Lung (tissue), 17 donors: ENCODE measurements at places on chromosomes 13 and 19. TPM values are rescaled to one million over a fixed set of nuclear protein-coding genes. Genes with fewer than 3 reads are reported as not detected.

- H3K27me3 ChIP-seq: no peaks in the 10 kb centered on the region
- no peak overlapping the region for H3K4me3 ChIP-seq
- DNase-seq: peak; percentile 4
- no peaks in the 10 kb centered on the region for H3K36me3 ChIP-seq
Measured at GRCh38 chr13:36101157-36101556, 30.0 kb downstream of the DCLK1 start.

DNA sequence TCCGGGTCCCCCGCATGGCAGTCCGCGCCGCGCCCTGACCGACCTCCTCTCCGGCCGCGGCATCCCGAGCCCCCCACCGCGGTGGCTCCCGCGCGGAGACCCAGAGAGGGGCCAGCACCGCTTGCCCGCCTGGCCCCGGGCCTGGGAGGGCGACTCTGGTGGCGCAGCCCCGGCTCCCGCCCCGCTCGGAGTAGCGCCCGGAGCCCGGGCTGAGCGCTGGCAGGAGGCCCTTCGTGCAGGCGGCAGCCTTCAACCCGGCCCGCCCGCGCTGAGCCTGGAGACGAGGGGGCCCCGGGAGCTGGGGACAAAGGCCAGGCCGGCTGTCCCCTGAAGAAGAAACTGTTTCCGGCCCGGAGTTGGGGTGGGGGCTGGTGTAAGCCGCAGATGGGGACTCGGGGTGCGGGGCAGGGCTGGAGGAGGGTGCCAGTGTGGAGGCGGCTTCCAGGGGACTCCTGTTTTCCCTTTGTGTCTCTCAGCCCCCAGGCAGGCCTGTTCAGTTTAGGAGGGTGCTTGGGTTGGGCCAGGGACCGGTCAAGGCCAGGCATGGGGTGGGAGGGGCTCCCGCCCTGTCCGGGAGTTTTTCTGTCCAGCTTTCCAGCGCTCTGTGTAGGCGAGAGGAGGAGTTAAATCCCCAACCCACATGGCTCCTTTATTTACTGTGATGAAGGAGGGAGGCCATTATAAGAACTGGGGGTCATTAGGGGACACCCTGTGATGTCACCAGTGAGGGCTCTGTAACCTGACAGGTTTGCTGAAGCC is 935 bp downstream of the LRP3 start:
- peaks cover 7% of the 10 kb centered on the region for H3K4me1 ChIP-seq
- H3K4me3 ChIP-seq: peak overlapping the region; percentile 56
- peak; percentile 57 for DNase-seq
- no peak overlapping the region for H3K27ac ChIP-seq

GRCh38 chr19:57317503-57317902 is 2.8 kb upstream of the ZNF543 start:
- no peaks in the 10 kb centered on the region for H3K27me3 ChIP-seq
- peaks cover 11% of the 10 kb centered on the region for H3K4me1 ChIP-seq
- DNase-seq: no peak
- no peak overlapping the region for H3K4me3 ChIP-seq
- no peaks in the 10 kb centered on the region for H3K36me3 ChIP-seq

OR7D2 gene
- total RNA-seq: not detected

DNA sequence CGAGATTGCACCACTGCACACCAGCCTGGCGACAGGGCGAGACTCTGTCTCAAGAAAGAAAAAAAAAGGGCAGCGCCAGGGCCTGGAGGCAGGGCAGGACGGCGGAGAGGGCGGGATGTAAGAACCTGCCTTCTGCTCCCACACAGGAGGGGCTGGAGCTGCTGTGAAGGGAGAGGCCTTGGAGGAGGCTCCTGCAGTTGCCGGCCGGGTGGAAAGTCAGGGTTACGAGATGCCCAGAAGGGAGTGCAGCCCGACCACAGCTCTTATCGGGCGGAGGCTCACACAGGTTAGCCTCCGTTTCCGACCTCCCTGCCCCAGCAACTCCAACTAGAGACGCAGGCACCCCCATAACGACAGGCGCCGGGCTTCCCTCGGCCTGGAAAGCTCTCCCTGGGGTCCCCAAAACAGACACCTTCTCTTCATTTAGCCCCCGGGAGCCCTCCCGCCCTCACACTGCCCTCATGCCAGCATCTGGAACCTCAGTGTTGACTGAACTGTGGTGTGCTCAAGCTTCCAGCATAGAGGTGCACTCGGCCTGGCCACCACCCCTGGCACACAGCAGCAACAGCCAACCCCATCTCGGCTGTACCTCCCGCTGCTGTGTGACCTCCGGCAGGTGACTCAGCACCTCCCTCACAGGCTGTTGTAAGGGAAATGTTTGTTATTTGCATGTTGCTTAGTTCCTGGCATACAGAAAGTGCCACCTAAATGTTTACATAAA is 1.4 kb downstream of the PLPP2 start:
- H3K36me3 ChIP-seq: no peaks in the 10 kb centered on the region
- peak overlapping the region; percentile 8 for H3K4me3 ChIP-seq

MTUS2 gene
- total RNA-seq: 0.54 TPM

DNA sequence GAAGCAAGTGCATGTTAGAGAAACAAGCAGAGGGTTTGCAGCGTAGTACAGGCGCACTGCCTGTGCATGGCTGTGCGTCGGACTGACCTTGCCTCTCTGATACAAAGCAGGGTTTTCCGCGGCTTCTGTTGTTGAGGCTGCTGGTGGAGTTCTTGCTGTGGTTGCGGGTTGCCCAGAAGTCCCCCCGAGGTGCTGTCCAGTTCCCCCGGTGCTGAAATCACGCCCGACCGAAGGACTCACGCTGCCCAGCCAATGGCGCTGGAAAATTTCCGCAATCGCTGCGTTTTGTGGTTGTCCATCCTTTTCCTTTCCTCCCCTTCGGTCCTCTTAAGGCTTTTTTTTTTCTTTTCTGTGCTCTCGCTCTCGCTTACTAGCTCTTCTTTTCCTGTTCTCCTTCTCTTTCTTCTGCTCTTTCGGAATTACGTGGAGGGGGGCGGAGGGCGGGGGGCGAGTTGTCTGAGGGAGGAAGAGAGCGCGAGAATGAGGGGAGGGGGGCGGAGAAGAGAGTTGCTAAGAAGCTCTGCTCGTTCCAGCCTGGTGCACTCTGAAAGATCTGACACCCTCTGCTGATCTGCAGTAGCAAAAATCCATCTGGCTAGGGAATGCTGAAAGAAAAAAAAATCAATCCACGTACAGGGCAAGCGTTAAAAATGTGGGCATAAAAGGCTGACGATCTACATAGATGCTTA is at the start of gene SLITRK1:
SLITRK1 (minus strand) TSS at position 558 of the 689 bp plus-strand sequence. CDS start 967 bp downstream, outside the sequence.
- H3K4me3 ChIP-seq: no peak within 1 kb of the TSS
- H3K36me3 ChIP-seq: no peaks in the 10 kb centered on the region
- H3K27me3 ChIP-seq: peaks cover 65% of the 10 kb centered on the region

GRCh38 chr19:52206481-52206880 is 16.6 kb downstream of the PPP2R1A start:
- H3K4me1 ChIP-seq: no peaks in the 10 kb centered on the region
- peaks cover 36% of the 10 kb centered on the region for H3K36me3 ChIP-seq
- H3K27me3 ChIP-seq: no peaks in the 10 kb centered on the region
- H3K4me3 ChIP-seq: no peak overlapping the region

GRCh38 chr13:105410602-105411001 is 1124.9 kb downstream of the EFNB2 start:
- H3K4me3 ChIP-seq: no peak overlapping the region
- no peaks in the 10 kb centered on the region for H3K4me1 ChIP-seq
- no peak overlapping the region for H3K27ac ChIP-seq
- H3K36me3 ChIP-seq: no peaks in the 10 kb centered on the region

DNA sequence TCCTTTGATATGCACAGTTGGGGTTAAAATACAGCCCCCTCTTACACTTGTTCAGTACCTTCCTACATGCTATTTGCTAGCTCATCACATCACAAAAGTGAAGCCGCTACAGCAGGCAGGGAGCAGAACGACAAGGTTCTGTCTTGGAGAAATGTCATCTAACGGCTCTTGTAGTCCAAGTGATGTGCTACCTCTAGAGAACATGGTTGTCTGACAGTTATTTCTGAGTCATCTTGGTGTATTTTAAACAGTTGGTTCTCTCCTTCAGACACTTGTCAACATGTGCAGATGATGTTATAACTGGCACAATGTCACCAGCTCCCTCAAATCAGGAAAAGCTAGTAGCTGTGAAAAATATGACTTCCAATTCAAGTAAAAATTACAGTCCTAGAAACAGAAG is 865.0 kb downstream of the PCDH9 start:
- H3K27ac ChIP-seq: no peak overlapping the region
- H3K36me3 ChIP-seq: no peaks in the 10 kb centered on the region
- H3K4me1 ChIP-seq: no peaks in the 10 kb centered on the region
- H3K4me3 ChIP-seq: no peak overlapping the region
- no peaks in the 10 kb centered on the region for H3K27me3 ChIP-seq
- no peak for DNase-seq

- H3K4me1 ChIP-seq: peaks cover 2% of the 10 kb centered on the region
- DNase-seq: no peak
- no peak overlapping the region for H3K27ac ChIP-seq
- no peak overlapping the region for H3K4me3 ChIP-seq
Measured at GRCh38 chr13:50370303-50370950, 355.2 kb downstream of the KCNRG start.

CGB8 gene
- total RNA-seq: not detected

- no peak overlapping the region for H3K27ac ChIP-seq
- no peaks in the 10 kb centered on the region for H3K27me3 ChIP-seq
- peaks cover 7% of the 10 kb centered on the region for H3K36me3 ChIP-seq
- peak overlapping the region; percentile 77 for H3K4me3 ChIP-seq
- peak; percentile 42 for DNase-seq
- peaks cover 13% of the 10 kb centered on the region for H3K4me1 ChIP-seq
Measured at GRCh38 chr19:17420475-17420924, 653 bp downstream of the MVB12A start.

FXYD7 gene
- total RNA-seq: not detected

GRCh38 chr13:76538004-76538403 is 348.2 kb downstream of the KCTD12 start:
- no peak overlapping the region for H3K4me3 ChIP-seq
- H3K36me3 ChIP-seq: no peaks in the 10 kb centered on the region
- no peak overlapping the region for H3K27ac ChIP-seq
- H3K4me1 ChIP-seq: no peaks in the 10 kb centered on the region
- H3K27me3 ChIP-seq: no peaks in the 10 kb centered on the region
- no peak for DNase-seq

- H3K4me1 ChIP-seq: no peaks in the 10 kb centered on the region
- no peaks in the 10 kb centered on the region for H3K36me3 ChIP-seq
- H3K27ac ChIP-seq: no peak overlapping the region
- H3K4me3 ChIP-seq: no peak overlapping the region
- no peaks in the 10 kb centered on the region for H3K27me3 ChIP-seq
- no peak for DNase-seq
Measured at GRCh38 chr13:109007946-109008345, 378.5 kb downstream of the MYO16 start.

GRCh38 chr13:105395041-105395440 is 1140.4 kb downstream of the EFNB2 start:
- no peaks in the 10 kb centered on the region for H3K27me3 ChIP-seq
- no peaks in the 10 kb centered on the region for H3K4me1 ChIP-seq
- no peak for DNase-seq
- no peak overlapping the region for H3K27ac ChIP-seq

GRCh38 chr19:55255618-55256423 is 3.0 kb downstream of the PPP6R1 start:
- H3K4me1 ChIP-seq: peaks cover 39% of the 10 kb centered on the region
- no peak overlapping the region for H3K4me3 ChIP-seq
- H3K27me3 ChIP-seq: no peaks in the 10 kb centered on the region
- DNase-seq: no peak
- no peaks in the 10 kb centered on the region for H3K36me3 ChIP-seq
- no peak overlapping the region for H3K27ac ChIP-seq

- H3K27ac ChIP-seq: no peak overlapping the region
- no peak for DNase-seq
- no peak overlapping the region for H3K4me3 ChIP-seq
Measured at GRCh38 chr13:94239135-94239534, 240.3 kb downstream of the DCT start.

DNA sequence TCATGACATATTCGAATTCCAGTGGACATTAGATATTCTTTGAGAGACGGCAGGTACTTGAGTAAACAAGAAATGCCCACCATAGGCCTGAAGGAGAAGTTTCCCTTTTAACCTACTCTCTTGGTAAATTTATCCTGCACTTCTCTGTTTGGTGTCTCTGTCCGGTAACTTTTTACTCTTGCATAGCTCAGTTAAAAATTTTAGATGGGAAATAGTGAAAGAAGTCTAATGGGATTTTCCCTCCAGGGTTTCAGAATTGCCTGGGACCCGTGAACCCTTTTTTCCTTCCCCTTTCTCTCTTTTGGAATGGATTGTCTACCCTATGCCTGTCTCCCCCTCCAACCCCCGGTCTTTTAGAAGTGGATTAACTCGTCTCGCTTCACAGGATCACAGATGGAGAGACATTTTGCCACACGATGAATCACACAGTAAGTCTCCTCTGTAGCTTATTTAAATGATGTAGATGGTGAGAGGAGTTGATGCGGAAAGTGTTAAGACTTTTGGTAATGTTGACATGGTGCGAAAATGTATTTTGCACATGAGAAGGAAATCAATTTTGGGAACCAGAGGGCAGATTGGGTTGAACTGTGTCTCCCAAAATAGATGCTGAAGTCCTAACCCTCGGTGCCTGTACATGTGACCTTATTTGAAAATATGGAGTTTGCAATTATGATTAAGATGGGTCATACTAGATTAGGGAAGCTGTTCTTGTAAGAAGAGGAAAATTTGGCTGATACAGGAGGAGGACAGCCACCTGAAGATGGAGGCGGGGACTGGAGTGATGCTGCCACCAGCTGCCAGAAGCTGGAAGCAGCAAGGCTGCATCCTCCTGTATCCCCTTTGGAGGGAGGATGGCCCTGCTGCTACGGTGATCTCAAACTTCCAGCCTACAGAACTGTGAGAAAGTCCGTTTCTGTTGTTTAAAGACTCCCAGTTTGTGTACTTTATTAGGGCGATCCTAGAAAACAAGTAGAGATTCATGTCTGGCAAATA is 711 bp upstream of the MIPEP start:
- peak overlapping the region; percentile 98 for H3K4me3 ChIP-seq
- DNase-seq: no peak
- peak overlapping the region; percentile 43 for H3K27ac ChIP-seq
- H3K27me3 ChIP-seq: no peaks in the 10 kb centered on the region
- H3K4me1 ChIP-seq: peaks cover 10% of the 10 kb centered on the region

DNA sequence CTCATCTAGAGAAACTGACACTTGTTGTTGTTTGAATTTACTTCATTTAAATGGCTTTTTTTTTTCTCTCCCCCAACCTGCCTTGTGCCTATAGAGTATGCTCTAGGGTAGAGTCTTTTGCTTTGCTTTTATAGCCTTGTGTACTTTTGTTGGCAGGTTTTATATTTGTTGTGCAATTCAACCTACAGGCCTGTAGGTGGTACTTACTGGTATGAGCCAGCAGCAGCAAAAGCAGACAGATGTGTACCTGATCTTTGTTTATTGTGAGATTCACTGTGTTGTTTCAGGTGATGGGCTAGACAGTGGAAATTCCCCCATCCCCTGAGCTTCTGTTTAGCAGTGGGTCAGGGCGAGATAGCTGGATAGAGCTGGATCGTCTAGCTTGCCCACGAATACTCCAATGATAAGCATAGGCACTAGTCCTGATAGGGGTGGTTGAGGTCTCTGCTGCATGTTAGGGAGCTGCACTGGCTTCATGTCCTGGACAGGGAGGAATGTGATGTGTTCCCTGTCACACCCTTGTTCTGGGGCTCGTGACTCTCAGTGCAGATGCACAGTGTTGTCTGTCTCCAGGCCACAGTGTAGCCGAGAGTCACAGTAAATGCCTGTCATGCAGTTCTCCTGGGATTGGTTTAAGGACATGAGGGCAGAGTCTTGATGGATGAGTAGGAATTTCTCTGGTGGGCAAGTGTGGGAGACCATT is 21.3 kb downstream of the DNAJC3 start:
- no peak overlapping the region for H3K27ac ChIP-seq
- no peaks in the 10 kb centered on the region for H3K4me1 ChIP-seq
- no peaks in the 10 kb centered on the region for H3K36me3 ChIP-seq
- no peak overlapping the region for H3K4me3 ChIP-seq
- H3K27me3 ChIP-seq: no peaks in the 10 kb centered on the region
- DNase-seq: no peak

GRCh38 chr13:20414546-20415305 is 110.9 kb downstream of the CRYL1 start:
- H3K27me3 ChIP-seq: peaks cover 17% of the 10 kb centered on the region
- H3K4me3 ChIP-seq: no peak overlapping the region
- H3K27ac ChIP-seq: no peak overlapping the region
- no peaks in the 10 kb centered on the region for H3K36me3 ChIP-seq
- no peaks in the 10 kb centered on the region for H3K4me1 ChIP-seq
